ENCODE measurements at places on chromosomes 6 and 20. TPM values are rescaled to one million over a fixed set of nuclear protein-coding genes. Genes with fewer than 3 reads are reported as not detected.

DNA sequence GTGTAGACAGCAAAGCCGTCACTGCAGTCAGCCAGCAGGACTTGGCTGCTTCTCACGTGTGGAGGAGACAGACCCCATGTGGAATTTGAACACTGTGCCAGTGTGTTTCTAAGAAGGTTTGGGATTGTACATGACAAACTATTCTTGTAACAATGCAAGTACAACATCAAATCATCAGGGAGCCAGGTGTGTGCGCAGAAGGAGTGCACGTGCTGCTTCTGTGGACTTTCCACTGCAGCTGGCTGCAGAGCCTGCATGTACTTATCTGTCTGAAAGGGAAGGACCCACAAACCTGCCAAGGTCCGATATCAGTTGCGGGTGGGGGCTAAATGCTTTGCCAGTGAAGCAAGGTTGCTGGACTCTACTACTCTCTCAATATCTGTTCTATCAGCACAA, 211.6 kb downstream of the WDR27 start:
- DNase-seq: no peak

DNA sequence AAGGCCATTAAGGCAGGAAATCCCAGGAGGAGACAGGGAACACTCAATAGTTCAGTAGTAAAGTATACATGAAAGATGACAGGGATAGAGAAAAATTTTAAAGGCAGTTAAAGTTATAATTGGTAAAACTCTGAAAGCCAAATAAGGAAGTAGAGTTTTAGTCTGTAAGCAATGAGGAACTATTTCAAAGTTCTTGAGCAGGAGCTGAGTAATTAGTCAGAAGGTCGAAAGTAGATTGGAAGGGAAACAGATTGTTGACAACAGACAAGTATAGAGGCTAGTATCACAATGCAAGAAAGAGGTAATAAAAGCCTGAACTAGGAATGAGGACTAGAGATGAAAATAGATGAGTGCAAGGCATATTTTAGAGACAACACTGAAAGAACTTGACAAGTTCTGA, 150.3 kb downstream of the CDK19 start:
- no peak for DNase-seq

GRCh38 chr20:4829514-4830215, 108.0 kb downstream of the PRND start:
- DNase-seq: no peak

GRCh38 chr6:144327081-144327480, 41.9 kb downstream of the UTRN start:
- no peak for DNase-seq

DNA sequence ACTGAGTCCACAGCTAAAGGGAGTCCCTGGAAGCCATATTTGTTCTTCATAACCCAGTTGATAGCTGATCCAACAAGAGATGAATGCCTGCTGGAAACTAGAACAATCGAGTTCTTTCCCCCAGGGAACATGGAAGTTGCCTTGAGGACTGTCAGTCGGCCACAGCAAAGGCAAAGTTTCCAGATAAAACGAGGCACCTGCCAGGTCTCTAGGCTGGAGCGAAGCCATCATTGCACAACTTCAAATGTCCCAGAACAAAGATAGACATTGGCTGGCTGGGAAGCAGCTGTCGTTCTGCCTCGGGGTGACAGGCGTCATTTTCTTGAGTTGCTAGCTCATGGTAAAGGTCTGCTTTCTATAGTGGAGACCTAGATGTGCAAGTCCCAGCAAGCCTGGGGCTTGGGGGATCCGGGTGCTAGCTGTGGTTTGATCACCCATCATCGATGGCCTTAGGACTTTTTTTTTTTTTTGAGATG, 184.4 kb upstream of the ZNF217 start:
- DNase-seq: no peak

- DNase-seq: no peak
Measured at GRCh38 chr6:54910431-54910884, 63.9 kb downstream of the FAM83B start.

DNA sequence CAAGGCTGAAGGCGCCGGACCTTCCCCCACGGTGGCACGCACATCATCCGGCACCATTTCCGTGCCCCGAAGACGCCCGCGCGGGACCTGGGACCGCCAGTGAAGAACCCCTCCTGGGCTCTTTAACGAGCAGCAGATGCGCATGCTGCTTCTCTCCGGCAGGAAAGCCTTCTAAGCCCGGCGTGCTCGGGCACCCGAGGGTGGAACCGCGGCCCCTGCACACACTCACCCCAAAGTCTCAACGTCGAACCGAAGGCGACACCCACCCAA, 240 bp downstream of the FOXQ1 start:
- no peak for DNase-seq

- DNase-seq: no peak
Measured at GRCh38 chr20:24667689-24668383, 198.4 kb downstream of the SYNDIG1 start.

Gene C20orf141
- total RNA-seq: not detected

Gene NINL
- 3.2 TPM for total RNA-seq

Gene FBXL4
- 6.1 TPM for total RNA-seq

Gene C6orf132
- total RNA-seq: 0.07 TPM
